Esophagus squamous epithelium (tissue), 5 donors: ENCODE measurements at places on chromosomes 5 and 9.

DNA sequence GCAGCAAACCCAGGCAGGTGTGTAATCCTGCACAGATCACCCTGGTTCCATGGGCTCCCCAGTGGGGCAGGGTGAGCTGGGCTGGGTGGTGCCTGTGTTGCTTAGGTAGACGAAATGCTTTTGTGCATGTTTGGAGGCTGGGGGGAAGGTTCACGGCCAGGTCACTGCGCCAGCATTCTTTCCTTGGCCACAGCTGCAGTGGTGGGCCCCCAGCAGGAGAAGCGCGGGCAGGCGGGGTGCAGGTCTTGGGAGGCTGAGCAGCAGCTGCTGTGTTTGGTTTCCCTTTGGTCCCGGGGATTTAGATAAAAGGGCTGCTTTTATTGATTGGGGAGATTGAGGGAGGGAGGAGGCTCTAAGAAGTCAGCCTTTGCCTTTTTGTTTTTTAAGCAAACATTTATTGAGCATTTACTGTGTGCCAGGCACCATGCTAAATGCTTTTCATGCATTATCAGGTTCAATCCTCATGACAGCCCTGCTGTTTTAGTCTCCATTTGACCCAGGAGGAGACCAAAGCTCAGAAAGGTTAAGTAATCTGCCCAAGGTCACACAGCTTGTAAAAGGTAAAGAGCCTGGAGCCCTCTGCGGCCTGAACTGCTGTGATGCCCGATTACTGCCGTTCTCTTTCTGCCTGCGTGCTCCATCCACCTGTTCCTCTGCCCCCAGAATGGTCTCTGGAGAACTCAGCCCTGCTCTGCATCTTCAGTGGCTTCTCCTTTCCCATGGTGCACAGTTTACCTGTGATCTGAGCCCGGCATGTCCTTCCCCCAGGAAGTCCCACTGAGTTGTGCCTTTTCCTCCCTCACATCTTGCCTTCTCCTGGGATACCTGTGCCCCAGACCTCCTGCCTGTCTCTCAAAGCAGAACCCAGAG, 94.4 kb downstream of the MACROH2A1 start:
- DNase-seq = no peak

GRCh38 chr9:87826331-87826730, 56.3 kb upstream of the SPATA31E1 start:
- no peak for DNase-seq

DNA sequence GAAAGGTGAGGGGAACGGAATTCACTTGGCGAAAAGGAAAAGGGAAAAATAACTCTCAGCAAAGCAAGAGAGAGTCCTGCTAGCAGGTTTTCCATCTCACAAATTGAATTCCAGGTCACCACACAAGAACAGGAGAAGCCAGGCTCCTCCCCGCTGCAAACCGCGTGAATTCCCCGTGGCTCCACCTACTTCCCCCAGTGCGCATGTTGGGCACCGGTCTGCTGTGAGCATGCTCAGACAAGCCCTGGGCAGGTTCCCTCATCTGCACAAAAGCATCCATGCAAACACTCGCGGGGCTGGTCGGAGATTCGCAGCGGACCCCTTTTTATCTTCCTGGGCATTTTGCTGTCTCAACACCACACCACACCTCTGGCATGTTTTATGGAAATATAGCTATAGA, 58.5 kb upstream of the S1PR3 start:
- DNase-seq = no peak

DNA sequence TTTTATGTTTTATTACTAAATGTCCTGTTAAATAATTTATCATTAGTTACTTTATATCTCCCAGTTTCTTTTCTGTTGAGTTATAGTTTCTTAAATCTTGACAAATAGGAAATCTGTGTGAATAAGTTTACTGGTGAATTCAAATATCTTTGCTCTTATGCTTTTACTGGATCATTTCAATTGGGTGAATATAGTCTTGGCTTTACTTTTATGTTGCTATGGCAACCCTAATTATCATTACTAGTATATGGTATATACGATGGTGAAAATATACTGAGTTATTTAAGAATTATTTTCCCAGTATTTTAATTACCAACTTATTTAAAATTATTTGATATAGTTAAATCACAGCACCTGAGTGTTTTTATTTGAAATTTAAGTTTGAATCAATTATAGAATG, 363.0 kb downstream of the CDH10 start:
- no peak for DNase-seq

DNA sequence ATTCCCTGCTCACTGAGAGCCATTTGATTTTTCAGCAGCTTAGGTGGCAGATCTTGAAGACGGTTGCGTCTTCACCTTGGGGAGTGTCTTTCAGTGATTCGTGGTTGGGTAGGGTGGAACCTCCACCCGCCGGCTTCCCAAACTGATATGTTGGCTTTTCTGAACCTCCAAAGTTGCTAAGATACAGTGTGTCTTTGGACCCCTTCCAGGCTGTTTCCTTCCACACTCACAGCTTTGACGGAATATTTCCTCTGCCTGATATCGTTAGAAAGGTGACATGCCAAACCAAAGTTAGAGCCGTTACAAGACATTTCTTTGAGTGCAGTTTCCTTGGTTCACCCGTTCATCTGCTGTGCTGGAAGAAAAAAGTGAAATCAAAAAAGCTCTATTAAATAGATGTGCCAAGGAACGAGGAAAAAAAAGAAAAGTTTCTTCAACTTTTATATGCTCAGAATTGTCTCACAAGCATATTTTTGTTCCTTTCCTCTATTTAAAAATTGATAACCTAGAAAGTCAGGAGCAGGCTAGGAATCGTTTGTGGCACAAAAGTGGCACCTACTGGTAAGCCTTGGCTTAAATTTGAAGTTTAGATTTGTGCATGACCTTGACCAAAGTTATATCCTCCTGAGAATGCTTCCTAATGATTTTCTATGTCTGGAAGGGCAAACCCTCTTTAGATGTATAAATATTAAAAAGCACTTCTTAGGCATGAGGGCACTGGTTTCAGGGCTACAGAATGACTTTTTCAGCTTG, 270.7 kb upstream of the WWC1 start:
- no peak for DNase-seq

DNA sequence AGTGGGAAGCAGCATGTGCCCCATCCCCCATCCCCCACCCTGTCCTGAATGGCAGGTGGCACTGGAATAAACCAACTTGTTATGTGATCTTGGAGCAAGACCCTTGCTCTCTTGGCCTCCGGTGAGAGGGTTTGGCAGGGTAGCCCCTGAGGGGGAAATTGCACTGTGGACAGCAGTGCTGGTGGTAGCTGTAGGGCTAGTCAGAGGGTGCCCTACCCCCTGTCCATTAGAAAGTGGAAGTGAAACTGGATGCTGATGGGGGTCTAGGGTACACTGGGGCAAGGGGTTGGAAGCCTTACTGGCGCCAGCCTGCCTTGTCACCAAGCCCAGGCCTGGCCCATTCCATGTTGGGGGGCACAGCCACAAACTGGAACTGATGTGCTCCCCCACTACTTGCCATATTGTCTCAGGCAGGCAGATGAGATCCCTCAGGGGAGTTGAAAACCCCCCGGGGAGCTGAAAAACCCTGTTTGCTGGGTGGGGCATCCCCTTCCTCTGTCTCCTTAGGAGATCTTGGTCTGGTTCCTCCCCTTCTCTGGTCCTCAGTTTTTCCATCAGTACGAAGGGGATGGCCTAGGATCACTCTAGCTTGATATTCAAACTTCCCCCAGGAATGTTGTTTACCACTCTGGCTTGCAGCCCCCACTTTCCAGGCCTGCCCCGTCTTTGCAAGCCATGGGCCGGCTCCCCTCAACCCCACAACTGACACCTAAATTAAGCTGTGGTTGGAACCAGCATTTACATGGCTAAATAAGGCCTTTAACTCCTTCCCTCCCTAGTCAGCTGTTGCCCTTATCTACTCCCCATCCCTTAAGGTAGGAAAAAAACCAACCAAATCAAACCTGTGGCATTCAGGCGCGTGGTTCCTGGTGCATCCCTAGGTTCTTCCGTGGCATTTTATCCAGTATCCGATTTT, 14.4 kb upstream of the SYNPO start:
- no peak for DNase-seq

- DNase-seq = no peak
Measured at GRCh38 chr5:73938280-73938937, 312.4 kb downstream of the ARHGEF28 start.

DNA sequence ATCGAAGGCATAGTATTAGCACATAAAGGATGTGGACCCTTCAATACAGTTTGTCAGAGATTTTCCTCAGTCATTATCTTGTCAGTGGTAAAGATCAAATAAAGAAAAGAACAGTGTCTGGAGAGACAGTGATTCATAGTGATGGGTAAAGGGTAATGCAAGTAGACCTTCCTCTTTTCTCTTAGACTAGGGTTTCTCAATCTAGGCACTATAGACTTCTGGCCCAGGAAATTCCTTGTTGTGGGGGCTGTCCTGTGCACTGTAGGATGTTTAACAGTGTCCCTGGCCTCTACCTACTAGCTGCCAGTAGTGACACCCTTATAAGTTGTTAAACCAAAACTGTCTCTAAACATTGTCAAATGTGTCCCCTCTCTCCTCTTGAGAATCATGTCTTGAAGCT, 6.9 kb downstream of the CAMK4 start:
- no peak for DNase-seq

GRCh38 chr5:79183617-79184016, 52.3 kb upstream of the JMY start:
- DNase-seq = no peak

- no peak for DNase-seq
Measured at GRCh38 chr5:43753069-43753468, 150.1 kb downstream of the NNT start.

GRCh38 chr9:120522558-120522957, 57.4 kb downstream of the CDK5RAP2 start:
- no peak for DNase-seq
